ENCODE measurements at places on chromosomes 16 and 17.

- DNase-seq: no peak
Observed at GRCh38 chr17:72565758-72566157, 444.9 kb downstream of the SOX9 start.

DNA sequence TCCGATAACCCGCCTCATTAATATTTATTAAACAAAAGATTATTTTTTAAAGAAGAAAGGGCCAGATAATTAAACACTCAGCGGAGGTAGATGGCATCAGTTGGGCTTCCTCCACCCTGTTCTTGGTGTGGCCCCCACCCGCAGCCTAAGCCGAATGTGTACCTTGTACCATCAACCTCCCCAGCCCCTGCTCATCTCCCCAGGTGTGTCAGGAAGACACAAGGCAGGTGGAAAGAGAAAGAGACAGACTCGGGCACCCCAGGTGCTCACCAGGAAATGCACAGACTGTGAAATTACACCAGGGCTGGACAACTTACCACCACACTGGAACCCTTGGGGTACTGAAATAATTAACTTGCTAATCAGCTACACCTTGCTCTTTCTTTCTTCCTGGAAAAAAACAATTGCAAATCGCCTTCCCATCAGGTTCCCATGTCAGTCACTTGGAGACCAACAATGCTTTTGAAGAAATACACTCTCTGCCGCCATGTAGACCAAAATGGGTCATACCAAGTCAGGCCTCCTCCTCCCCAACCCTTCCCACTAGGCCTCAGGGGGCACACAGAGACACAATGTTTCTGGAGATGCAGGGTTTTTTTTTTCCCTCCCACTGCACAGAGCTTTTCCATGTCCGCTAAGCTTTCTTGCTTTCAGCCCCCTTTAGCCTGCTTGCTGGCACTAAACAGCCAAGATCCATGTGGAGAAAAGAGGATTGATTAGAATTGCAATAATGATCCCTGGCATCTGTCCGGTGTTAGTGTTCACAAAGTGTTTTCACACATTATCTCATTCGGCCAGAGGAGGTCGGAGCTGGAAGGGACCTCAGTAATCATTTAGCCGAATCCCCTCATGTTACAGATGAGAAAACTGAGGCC lies 8.6 kb upstream of the LHX1 start:
- DNase-seq: no peak

- DNase-seq: no peak
Observed at GRCh38 chr16:79542237-79542774, 58.2 kb downstream of the MAF start.

GRCh38 chr17:67050066-67050465 lies 5.7 kb downstream of the CACNG1 start:
- no peak for DNase-seq

DNA sequence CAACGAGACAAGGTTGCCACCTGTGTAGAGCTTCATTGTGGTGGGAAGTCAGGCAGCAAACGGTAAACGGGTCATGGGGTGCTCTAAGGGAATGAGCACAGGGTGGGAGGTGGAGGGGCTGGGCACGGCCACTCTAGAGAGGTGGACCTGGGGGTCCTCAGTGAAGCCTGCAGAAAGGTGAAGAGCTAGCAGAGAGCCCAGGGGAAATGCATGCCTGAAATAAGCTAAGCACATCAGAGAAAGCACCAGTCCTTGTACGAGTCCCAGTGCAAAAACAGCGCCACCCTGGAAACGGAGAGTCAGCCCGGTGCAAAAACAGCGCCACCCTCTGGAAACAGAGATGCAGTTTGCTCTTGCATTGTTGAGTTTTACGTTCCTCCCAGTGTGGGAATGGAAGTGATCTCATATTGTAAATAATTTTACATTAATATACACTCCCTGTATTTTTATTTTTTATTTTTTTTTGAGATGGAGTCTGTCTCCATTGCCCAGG lies 65.0 kb downstream of the TBC1D16 start:
- DNase-seq: peak; percentile 76

All from BE2C (cell line).